ENCODE measurements at places on chromosomes 5 and 9. TPM values are rescaled to one million over a fixed set of nuclear protein-coding genes. Genes with fewer than 3 reads are reported as not detected.

MARVELD2 gene
- 17.6 TPM for polyA plus RNA-seq

IRX2 gene
- 27.1 TPM for polyA plus RNA-seq

FIBCD1 gene
- 0.79 TPM for polyA plus RNA-seq

DNA sequence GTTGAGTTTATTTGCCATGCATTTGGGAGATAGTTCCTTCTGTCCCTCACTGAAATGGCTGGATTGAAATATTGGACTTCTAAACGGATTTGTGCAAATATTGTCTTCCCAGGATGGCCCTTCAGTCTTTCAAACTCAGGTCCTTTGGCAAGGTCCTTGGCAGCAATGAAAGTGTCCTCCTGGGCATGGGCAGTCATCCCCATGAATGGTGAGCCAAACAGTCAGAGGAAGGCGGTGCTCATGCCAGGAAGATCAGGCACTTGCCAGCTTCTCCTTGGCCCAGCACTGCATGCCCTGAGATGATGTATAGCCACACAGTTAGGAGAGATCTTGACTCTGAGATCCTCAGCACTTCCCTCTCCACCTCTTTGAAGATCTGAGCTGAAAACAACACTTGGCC, 221.4 kb upstream of the KLF4 start:
- no peaks in the 10 kb centered on the region for H3K36me3 ChIP-seq
- H3K4me1 ChIP-seq, result peaks cover 48% of the 10 kb centered on the region
- no peak for DNase-seq
- H3K27ac ChIP-seq, result peak overlapping the region; percentile 37

DNA sequence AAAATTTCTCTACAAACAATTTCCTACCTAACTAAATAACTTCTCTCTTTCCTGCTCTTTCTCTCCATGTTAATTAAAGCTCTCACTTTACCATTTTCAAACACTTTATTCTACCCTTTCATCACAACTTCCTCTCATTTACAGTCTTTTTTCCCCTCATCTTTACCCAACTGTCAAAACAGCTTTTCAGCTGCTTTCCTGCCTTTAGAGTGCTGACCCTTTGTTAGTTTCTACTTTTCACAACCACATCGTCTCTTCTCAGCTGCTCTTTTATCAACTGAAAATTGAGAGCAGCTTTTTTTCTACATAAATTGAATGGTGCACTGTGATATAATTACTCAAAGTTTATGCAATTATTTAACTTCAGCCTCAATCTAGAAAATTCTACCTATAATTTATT, 3.1 kb upstream of the HOMER1 start:
- H3K4me1 ChIP-seq, result peaks cover 4% of the 10 kb centered on the region
- H3K27ac ChIP-seq, result no peak overlapping the region
- DNase-seq, result no peak
- H3K27me3 ChIP-seq, result no peaks in the 10 kb centered on the region
- no peak overlapping the region for H3K4me3 ChIP-seq

GRCh38 chr5:1405539-1406530, 39.4 kb downstream of the SLC6A3 start:
- DNase-seq, result no peak
- no peaks in the 10 kb centered on the region for H3K36me3 ChIP-seq
- no peak overlapping the region for H3K4me3 ChIP-seq
- H3K27ac ChIP-seq, result no peak overlapping the region
- H3K27me3 ChIP-seq, result no peaks in the 10 kb centered on the region
- no peaks in the 10 kb centered on the region for H3K4me1 ChIP-seq

DNA sequence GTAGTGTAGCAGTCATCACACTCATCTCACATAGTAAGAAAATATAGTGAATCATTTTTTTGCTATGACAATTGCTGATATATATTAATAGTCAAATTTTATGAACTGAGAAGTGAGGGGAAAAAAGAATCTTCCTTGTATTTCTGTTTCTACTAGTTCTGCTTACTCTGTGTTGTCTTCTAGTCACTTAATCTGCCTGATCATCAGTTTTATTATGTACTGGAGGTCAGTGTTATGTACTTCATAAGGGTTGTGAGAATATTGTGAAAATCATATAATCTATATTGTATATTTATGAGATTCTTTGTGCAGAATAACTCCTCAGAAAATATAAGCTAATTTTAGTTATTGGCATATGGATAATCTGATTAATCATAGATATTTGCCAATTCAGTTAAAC, 546.9 kb upstream of the RIOK2 start:
- H3K36me3 ChIP-seq, result no peaks in the 10 kb centered on the region
- no peak overlapping the region for H3K4me3 ChIP-seq
- no peak overlapping the region for H3K27ac ChIP-seq

- H3K4me1 ChIP-seq, result peaks cover 4% of the 10 kb centered on the region
- H3K4me3 ChIP-seq, result peak overlapping the region; percentile 19
- no peaks in the 10 kb centered on the region for H3K36me3 ChIP-seq
- H3K27ac ChIP-seq, result no peak overlapping the region
Observed at GRCh38 chr5:77076961-77077828, 9.9 kb downstream of the ZBED3 start.
